ENCODE measurements at places on chromosomes 3 and 15.
A peak's percentile ranks its signal among the peaks of the same experiment; 100 is the strongest.

GRCh38 chr15:88920186-88920891, 7.2 kb upstream of the MFGE8 start:
- no peak for DNase-seq

DNA sequence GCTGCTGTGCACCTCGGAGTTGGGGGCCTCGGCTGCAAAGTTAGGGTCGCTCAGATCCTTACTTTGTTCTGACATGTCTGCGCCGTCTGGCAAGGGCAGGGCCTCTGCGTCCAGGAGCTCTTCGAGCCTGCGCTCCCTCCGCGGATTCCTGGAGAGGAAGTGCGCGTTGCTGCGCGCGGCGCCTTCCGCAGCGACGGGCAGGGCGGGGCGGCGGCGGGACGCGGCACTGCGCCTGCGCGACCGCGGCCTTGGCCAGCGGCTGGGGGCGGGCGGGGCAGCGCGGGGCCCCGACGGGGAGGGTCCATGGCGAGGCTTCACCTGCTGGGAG, at the start of gene NDN:
Gene NDN, minus strand, starts transcription at position 163 of the 328 bp plus-strand sequence. Its CDS starts 88 bp downstream, at position 75.
- no peak for DNase-seq

DNA sequence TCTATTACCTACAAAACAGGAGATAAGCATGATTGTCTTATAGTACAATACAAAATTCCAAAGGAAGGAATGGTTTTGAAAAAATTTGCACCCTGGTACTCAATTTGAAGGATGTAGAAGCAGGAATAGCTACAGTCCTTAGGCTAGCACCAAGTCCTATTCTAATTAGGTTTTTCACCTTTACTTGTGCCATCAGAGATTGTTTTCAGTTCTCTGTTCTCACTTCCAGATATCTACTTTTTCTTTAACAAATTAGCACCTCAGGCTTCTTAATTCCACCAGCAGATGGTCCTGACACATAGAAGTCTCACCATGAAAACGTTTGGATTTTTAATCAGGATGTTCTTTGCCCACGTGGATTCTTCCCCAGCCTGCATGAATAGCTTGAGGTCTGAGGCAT, 43.8 kb downstream of the IL5RA start:
- no peak for DNase-seq

DNA sequence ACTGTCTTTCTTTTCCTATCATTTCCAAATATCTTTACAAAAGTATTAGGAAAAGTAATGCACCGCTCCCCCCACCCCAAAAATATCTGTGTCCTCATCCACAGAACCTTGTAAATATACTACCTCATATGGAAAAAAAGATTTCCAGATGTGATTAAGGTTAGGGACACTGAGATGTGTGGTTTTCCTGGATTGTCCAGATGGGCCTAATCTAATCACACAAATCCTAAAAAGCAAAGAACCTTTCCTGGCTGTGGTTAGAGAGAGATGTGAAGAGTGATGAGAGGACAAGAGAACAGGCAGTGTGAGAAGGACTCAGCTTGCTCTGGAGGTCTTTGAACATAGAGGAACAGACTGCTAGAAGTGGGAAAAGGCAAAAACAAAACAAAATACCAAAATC, 77.7 kb downstream of the ROBO1 start:
- no peak for DNase-seq

DNA sequence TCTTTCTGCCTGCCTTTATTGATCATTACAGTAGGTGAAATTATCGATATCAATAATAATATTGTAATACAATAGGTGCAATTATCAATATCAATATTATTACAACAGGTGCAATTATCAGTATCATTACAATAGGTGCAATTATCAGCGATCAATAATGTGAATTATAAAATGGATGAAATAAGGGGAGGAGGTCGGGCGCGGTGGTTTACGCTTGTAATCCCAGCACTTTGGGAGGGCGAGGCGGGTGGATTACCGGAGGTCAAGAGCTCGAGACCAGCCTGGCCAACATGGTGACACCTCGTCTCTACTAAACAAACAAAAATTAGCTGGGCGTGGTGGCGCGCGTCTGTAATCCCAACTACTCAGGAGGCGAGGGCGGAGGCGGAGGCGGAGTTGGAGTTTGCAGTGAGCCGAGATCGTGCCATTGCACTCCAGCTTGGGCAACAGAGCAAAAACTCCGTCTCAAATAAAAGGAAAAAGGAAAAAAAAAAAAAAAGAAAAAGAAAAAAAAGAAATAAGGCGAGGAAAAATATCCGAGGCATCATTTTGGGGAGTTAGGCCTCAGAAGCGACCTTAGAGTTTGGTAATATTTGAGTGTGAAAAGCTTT, 611 bp upstream of the BNIP2 start:
- peak; percentile 60 for DNase-seq

- peak; percentile 31 for DNase-seq
Observed at GRCh38 chr3:197456261-197457091, 99.3 kb downstream of the BDH1 start.

GRCh38 chr3:182913889-182914288, 66.4 kb downstream of the DCUN1D1 start:
- DNase-seq = peak; percentile 19

- no peak for DNase-seq
Observed at GRCh38 chr3:73052857-73053256, 8.6 kb upstream of the EBLN2 start.

DNA sequence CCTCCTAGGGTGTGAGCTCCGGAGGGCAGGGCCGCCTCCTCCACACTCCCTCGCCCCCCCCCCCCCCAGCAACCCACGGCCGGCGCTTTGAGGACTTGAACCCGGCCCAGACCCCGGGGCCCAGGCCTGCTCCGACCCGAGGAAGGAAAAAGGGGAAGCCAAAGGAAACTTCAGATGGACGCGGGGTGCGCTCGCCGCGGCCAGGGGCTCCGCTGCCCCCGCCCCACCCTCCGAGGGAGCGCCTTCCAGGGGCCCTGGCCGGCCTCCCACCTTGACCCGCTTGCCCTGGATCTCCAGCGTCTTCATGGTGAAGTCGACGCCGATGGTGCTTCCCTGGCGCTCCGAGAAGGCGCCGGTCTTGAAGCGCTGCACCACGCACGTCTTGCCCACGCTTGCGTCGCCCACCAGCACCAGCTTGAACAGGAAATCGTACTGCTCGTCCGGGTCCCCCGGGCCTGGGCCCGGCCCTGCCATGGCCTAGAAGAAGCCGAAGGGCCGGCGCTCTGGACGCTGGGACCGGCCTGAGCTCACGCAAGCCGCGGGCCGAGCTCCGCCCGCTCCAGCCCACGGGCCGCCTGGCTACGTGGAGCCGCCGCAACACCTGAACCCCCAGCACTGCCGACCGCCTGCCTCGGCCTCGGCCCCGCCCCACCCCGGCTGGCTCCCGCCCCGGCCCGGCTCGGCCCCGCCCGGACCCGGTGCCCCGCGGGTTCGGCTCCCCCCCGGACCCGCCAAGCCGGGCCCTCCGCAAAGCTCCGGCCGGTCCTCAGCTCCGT, 400 bp downstream of the RAB43 start:
- no peak for DNase-seq

- DNase-seq = no peak
Observed at GRCh38 chr3:124860599-124860998, 26.6 kb downstream of the ITGB5 start.

DNA sequence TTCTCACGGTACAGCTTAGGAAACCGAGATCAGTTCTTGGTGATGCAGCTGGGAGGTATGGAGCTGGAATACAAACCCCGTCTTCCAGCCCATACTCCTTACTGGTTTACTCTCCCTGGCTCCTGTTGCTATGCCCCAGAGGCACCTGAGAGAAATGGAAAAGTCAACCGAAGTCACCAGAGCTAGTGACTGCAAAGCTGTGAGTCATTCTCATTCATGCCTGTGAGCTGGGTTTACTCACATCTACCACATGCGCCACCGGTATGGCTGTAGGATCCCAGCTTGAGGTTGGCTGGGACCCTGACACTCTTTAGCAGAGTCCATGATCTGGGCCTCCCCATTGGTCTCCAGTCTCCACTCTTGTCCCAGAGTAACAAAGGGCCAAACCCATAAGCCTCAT, 111.5 kb upstream of the ETV5 start:
- no peak for DNase-seq

DNA sequence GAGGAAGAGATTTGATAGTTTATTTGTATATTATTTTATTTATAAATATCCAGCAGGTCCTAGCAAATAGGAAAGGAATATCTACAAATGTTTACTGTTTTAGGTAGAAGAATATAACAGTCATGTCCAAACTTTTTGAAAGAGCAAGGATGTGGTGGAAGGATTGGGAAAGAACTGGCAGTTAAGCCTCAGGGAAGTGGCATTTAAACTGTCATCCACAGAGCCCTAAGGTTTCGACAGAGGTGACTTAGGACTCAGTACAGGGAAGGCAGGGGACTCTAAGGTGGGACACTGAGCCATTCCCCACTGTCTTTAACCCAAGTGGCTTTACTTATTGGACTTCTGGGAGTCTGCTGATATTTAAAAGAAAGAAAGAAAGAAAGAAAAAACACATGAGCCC, 11.8 kb upstream of the TMEM87A start:
- DNase-seq = no peak

- DNase-seq = no peak
Observed at GRCh38 chr15:78868366-78868765, 4.3 kb upstream of the MORF4L1 start.

DNA sequence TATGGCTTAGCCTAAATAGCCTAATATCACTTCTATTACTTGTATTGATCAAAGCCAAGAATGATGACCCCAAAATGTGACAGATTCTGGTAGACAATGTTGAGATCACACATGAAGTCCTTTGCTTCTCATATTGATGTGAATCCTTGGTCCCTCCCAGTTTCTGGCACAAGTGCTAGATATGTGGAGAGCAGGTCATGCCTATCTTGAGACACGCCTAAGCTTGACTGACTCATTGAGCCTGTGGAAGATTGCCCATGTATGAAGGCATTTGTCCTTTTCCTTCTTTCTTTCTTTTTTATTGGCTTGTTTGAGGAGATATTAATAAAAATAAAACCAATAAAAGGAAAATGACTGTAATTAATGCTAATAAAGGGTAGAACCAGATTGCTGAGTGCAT, 54.0 kb upstream of the TMEM108 start:
- no peak for DNase-seq

DNA sequence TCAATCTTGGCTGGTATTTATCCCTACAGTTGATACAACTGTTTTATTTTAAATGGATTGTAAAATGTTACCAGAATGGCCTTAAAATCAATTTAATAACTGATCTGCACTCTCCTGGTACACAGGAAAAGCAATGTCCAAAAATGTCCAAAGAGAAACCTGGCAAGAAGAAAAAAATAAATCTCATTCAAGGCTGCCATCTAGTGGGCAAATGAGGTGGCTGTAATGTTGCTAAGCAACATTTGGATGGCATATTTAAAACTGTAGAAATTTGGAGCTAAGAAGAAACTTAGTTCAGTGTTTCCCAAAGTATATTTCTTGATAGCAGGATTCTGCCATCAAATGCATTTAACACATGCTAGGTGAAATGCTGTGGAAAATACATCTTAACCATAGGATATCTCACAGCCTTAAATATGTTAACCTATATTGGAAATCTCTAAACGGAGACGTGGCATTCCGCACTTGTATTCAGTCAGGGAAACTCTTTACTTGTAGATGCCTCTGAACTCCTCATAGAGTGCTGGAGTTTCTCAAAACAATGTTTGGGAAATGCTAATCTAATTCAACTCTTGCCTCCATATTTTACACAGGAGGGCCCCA, 216.8 kb downstream of the ERC2 start:
- no peak for DNase-seq

DNA sequence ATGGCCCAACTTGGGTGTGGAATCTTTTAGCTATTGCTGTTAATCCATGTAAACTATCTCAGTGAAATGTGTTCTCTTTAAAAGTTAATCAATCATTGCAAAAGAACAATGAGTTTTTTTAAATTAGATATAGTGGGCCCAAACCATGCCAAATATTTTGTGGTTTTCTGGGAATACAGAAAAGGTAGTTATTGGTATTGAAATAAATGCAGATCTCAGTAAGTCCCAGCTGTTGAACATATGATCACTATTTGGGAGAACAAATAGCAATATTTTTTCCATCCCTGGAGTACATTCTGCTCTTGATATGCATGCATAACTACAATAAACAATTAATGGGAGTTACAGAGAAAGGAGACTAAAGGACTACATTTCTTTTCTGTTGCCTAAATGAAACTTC, 36.0 kb upstream of the LEKR1 start:
- DNase-seq = no peak

DNA sequence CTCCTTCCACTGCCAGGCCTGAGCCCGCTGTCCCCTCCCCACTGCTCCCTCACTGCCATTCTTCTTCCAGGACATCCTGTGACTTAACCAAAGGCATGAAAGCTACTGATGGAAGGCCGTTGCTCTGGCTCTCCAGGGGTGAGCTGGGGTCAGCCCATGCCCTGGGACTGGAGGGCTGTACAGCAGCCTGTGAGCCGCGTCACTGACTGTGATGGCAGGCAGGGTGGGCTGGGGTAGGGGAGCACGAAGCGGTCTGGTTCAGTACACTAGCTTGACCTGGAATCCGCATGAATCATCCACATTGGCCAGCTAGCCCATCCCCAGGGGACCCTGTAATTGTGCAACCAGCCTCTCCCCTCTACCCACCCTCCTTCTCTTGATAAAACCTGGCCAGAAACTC, 30.8 kb downstream of the CORO2B start:
- no peak for DNase-seq

Measured in immature natural killer cell (primary cell).